ENCODE measurements at places on chromosomes 3 and 15.

DNA sequence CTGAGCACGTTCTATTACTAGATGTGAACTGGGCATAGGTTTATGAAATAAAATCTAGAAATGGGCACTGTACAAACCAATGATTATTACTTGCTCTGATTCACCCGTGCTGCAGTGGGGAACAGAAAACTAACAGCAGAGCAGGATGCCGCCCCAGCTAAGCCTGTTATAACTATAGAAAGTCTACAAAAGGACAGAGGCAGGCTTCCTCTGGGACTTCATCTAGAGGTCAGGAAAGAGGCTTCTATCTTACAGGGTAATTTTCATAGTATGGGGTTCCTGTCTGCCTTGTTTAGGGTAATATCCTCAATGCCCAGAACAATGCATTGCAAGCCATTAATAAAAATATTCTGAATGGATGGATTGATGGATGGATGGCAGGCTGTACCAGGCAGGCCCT lies 177.0 kb upstream of the TBL1XR1 start:
- no peak for DNase-seq

DNA sequence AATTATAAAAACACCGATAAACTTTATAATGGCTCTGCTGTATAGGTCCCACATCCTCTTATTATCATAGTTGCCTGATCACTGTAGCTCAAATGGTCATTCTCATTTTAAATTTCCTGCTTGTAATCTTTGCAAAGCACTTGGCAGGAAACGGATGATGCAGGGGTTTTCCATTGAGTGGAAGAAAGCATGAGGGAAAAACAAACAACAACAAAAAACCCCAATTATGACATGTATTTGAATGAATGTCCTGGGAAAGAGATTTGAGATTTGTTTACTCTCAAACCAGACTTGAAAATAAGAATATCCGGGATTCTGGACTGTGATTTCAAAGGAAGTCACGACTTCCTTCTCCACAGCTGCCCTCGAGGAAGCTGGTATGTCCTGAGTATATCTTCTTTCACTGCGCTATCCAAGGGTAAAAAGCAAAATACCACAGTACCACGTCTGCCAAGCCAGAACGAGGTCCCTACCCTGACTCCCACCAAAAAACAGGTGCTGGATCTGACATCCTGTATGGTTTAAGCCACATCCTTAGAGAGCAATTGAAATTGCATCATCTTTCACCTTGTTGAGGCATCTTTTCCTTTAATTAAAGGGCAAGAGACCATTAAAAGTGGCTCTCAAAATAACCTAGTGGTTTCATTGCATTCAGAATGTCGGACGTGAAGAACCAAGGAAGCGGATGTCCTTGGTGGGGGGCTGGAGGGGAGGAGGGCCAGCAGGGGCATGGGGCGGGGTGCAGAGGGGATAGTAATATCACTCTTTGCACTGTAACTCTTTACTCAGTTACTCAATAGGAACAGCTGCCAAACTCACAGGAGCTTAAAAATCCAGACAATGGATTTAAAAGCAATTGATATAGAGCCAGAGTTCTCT lies 13.5 kb upstream of the TIPIN start:
- peak; percentile 62 for DNase-seq

DNA sequence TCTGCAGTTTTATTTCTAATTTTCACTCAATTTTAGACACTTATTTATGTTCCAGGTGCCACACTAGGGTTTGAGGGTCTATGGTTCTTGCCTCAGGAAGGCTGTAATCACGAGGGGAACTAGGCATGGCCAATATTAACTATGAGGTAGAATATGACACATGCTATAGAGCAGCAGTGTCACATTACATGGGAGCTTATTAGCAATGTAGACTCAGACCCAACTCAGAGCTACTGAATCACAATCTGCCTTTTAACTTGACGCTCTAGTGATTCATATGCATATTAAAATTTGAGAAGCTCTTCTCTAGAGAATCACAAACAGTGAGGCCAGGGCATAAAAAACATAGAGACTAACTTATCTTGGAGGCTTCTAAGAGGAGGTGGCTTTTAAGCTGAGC lies 32.8 kb upstream of the MRPL3 start:
- DNase-seq, result no peak

- DNase-seq, result no peak
Measured at GRCh38 chr3:53830944-53831343, 15.3 kb downstream of the CHDH start.

DNA sequence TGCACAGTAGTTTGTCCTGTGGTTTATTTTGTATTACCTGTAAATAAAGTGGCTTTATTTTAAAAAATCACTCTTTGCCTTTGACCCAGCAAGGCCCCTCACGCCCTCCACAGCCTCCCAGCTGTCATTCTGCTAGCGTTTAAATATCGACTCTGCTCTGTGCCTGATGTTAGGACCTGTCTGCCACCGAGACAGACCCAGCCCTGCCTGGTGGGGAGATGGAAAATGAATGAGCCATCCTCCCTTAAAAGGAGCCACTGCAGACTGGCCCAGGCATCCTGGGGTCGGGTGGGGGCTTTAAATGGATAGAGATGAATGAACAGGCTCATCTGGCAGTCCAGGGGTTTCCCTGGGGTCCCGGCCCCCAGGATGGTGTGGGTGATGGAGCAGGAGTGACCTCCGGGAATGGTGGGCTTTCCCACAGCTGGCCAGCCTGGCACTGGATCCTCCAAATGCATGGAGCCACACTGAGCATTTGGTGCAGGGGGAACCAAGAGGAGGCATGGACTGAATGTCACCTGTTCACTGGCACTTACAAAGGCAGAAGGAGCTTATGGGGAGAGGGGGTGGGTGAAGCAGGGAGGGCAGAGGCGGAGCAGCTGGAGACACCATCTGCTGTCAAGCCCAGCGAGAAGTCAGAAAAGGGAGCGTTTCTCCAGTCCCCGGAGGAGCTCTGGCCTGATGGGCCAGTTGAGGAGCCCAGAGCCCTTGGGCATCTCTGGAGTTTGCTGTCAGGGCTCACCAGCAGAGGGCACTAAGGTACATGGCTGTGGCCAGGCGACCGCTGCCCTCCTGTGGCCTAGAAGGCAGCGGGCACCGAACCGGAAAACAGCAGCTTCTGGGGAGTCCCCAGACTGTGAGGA lies 11.9 kb downstream of the GRM2 start:
- peak; percentile 55 for DNase-seq

DNA sequence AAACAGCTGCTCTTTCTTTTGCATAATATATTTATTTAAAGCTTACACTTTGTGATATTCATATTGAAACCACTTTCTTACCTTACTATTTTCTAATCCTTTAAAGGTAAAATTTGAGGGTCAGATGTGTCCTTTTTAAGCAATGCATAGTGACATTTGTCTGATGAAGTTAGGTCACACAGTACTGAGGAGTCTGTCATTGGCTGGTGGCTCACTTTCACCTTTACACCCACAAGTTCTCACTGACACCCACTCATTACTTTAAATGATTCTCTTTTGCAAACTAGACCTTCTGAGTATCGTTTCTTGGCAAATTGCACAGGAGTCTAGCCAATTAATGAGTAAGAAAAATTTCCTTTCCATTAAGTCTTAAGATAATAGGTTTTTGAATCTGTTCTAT lies 758.3 kb upstream of the ARPP21 start:
- no peak for DNase-seq

GRCh38 chr3:53202331-53203015 lies 41.5 kb downstream of the PRKCD start:
- DNase-seq, result no peak
